ENCODE measurements at places on chromosomes 6 and 20. TPM values are rescaled to one million over a fixed set of nuclear protein-coding genes. Genes with fewer than 3 reads are reported as not detected.

C2 gene
- total RNA-seq: 1.2 TPM

- no peak for DNase-seq
Measured at GRCh38 chr6:136338486-136338885, 48.8 kb upstream of the BCLAF1 start.

- DNase-seq: peak; percentile 53
Measured at GRCh38 chr6:30615219-30615957, 1.7 kb downstream of the PPP1R10 start.

CFAP61 gene
- 1.7 TPM for total RNA-seq

DNA sequence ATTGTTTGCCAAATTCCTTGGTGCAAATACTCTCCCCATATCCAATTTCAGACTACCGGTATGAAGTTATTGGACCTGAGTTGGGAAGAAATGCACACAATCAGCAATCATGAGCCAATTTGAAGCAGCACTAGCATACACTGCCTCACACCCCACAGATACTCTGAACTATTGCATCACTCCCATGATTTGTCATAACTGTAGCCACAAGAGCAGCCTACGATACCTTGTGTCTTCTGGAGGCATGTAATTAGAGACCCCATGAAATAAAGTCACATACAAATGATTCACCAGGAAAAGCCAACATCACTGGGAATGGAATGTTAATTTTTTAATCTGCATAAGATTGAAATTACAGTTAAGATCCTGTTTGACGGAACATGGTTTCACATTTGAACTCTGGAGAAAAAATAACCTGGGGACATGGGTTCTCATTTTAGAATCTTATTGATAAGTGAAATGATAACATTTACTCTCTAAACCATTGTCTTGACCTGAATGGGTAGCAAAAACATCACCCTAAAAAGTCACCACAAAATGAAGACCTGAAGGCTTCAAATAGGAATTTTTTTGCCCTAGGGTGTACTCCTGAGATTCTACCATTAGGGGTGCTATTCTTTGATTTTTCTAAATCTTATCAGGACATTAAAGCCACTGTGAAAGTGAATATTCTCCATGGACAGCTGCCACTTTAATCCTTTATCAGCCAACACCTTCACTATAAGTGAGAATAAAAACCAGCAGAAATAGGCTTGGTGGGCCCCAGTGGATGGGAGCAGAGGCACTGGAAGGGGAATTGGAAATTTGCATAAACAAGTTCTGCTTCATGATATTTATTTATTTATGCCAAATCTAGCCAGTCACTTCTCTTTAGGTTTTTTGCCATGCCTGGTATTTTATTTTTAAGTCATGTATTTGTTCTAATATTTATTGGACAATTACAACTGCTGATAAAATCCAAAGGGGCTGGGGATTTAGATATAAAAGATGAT is 34.5 kb upstream of the HBS1L start:
- DNase-seq: no peak

FGD2 gene
- total RNA-seq: not detected

EYA2 gene
- total RNA-seq: 1.3 TPM

- no peak for DNase-seq
Measured at GRCh38 chr6:36029464-36029863, 1.9 kb downstream of the MAPK14 start.

PRSS16 gene
- total RNA-seq: 0.57 TPM

WDR46 gene
- total RNA-seq: 54.5 TPM

DNA sequence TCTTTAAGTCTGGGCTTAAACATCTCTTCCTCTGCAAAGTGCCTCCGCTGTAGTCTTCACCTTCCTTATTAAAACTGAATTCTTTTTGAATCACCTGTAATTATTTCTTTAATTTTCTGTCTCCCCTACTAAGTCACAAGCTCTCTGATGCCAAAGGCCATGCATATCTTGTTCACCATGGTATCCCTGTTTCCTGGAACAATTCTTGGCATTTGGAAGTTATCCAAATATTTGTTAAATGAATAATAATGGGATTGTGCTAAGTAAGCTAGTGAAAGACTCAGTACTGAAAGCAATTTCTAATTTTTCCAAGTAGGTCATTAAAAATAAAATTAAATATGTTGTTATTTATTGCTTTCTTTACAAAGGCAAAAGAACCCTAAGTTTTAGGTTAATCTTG is 12.2 kb downstream of the SNAP91 start:
- no peak for DNase-seq

DNA sequence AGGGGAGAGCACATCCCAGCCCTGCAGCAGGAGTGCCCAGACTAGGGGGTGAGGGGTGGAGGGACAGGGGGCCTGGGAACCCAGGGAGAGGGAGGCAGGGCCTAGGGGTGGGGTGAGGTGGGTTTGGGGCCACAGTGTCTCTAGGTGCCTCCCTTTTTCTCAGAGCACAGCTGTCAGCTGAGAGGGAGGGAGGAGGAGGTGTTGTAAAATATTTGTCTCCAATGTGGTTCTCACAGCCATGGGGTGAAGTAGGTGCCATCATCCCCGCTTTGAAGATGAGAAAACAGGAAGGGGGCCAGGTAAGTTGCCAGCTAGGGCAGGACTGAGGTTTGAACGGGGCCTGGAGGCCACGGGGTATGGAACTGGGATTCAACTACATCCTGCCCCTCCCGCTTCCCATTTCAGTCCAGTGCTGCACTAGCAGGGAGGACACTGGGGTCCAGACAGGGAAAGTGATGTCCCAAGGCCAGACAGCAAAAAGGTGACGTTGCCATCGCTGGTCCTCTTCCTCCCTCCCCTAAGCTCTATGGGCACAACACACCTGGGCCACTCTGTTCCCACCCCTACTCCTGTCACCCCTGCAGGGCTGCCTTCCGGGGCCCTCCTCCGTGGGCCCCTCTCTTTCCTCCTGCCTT is 20.3 kb downstream of the PACSIN1 start:
- DNase-seq: no peak

DNA sequence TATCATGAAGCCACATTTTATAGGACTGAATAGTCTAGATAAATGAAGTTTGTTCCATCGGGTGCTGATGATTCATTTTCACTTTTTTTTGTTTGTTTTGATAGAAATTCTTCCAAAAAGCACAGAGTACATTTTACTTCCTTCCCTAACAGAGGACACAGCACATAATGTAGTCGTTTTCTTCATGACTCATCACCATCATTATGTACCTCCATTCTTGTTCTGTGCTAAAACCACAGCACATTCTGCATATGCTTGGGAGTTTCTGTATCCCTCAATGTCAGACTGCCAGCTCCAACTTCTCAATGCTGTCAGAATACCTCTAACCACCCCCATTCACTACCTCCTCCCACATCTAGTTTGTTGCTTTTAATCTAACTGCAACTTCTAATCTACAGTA is 1004.9 kb upstream of the ADGRB3 start:
- DNase-seq: no peak

DNA sequence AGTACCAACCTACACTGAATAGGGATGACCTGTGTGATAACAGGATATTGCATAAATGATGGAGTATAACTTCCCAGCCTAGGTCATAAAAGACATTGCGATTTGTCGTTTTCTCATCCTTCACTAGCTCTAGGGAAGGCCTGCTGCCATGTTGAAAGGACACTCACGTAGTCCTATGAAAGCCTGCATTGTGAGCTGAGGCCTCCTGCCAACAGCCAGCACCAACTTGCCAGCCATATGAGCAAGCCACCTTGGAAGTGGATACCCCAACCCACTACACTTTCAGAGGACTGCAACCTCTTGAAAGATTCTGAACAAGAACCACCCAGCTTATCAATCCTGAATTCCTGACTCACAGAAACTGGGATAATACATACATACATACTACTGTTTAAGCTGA is 3.5 kb upstream of the PANK2 start:
- no peak for DNase-seq

DNA sequence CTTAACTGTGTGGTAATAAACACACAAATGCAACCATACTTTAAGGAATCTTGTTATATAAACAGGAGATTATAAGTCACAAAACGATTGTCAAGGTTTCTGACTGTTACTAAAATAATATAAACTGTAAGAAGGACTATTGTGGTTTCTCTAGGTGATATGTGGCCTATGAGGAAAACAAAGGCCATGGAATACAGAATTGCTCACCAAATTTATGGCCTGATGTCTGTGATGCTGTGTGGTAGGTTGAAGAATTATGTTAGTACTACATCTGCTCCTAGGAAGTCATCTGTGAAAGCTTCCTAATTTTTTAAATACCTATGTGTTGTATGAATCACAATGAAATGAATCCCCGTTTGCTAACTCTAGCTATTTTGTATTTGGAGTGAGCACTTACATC is 875.4 kb upstream of the MAP3K7 start:
- DNase-seq: no peak

DNA sequence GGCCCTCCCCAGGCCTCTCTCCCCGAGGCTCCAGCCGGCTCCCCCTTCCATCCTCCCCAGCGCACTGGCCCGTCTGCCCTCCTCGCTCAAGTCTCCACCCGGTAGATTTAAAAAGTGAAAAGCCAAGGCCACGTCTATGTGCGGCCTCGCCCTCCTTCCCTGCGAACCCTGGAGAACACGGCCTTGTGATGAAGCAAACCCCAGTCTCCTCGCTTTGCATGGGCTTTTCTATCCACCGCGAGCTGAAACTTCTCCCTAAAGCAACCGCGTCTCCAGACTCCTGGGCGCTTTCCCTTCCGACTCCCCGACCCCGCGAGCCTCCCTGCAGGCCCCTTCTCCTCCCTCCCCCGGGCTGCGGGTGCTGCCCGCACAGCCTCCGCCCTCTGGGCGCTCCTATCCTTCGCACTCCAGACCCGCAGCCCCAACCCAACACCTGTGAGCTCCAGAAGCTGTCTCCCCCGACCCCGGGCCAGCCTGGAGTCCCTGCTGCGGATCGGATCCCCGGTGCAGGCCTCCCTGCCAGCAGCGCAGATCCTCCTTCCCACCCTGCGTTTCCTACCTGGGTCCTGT is 265.2 kb upstream of the QKI start:
- DNase-seq: no peak

DNA sequence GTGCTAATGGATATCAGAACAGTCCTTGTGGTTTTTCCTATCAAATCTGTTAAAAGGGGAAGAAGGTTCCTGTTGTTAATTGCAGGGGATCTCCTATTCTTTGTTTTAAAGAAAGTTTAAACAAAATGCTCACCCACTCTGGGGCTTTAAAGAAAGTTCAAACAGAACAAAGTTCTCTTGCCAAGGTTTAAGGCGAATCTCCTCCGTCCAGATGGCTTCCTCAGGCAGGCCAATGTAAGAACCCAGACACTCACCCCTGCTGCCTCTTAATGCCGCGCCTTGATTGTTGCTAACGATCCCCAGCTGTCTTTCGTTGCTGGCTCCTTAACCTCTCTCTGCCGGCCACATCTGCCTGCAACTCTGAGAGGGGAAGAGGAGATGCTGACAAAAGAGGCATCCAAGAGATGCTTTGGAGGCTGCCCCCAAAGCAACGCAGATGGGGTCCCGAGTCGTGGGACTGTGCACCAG is 235.0 kb upstream of the PRDM1 start:
- no peak for DNase-seq

FOXA2 gene
- 0.09 TPM for total RNA-seq

GRCh38 chr20:22887796-22888195 is 147.3 kb upstream of the SSTR4 start:
- no peak for DNase-seq

OR2H1 gene
- total RNA-seq: not detected

UBE3D gene
- total RNA-seq: 10.3 TPM

DNA sequence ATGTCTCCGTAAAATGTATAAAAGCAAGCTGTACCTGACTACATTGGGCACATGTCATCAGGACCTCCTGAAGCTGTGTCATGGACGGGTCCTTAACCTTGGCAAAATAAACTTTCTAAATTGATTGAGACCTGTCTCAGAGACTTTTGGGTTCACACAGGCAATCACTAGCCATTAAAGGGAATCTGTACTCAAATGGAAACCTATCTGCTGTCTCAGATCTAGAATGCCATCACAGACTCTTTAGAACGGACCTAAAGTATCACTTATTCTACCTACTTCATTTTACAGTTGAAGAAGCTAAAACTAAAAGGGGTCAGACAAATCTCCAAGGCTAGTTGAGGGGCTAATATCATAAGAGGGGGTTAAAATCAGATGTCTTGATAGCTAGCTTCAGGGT is 11.1 kb downstream of the SAMD3 start:
- DNase-seq: no peak

DNA sequence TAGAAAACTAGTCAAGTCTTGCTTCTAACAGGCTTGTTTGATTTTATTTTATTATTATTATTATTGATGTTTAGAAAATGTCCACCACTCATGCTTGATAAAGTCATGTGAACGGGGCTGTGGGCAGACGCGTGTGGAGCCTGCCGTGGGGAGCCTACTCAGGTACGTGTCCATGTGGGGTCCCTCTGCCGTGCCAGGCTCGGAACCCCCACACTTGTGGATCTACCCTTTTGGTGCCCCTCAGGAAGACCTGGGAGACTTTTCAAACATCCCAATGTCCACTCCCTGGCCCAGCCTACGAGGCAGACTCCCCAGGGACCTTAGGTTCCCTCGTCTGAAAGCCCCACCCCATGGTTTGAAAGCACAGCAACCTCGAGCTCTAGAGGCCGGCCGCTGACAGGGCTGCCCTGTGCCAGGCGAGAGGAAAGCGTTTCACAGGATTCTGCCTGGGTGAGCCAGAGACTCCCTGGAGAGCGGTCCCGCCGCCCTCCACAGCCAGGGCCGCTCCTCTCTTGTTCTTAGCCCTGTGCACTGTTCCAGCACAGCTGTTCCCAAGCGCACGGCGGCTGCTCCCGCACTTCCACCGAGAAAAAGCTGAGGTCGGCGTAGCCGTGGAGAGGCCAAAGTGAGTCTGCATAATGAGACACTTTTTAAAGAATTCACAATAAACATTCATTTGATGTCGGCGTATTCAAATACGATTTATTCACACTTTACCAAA is 249.7 kb downstream of the TTLL2 start:
- no peak for DNase-seq

- no peak for DNase-seq
Measured at GRCh38 chr6:81772741-81773140, 20.3 kb upstream of the TENT5A start.

SLC17A2 gene
- not detected for total RNA-seq

DNA sequence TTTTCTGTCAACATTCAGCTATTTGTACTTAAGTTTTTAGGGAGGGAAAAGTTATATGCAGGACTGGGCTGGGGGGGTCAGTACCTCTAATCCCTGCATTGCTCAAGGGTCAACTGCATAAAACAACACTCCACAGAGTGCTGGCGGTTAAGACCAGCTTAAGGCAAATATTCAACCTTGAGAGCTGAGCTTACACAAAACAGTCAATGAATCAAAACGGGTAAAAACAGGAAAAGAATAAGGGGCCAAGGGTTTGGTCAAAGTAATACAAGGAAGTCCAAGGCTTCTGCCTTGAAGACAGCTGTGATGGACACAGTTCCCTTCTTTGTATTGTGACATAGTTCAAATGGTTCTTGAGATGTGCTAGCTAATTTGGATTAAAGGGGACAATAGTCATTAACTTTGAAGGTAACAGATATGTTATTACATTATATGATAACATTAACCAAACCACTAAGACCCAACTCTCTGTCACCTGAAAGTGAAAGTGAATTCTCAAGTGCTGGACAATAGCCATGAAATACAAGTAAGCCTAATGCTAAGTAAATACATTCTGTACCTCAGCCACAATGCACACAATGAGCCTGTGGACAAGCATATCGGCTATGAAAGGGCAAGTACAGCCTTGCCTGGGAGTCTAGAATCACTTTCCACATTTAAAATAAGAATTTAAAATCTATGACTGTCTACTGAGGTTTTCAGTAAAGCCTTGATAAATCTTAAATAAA is 106.8 kb downstream of the PDE10A start:
- no peak for DNase-seq

Data from neural crest cell (in vitro differentiated cells).